ENCODE measurements at places on chromosomes 3 and 15.
A peak's percentile ranks its signal among the peaks of the same experiment; 100 is the strongest.

- peak; percentile 22 for DNase-seq
Observed at GRCh38 chr3:150335631-150336030, 72.5 kb upstream of the TSC22D2 start.

GRCh38 chr3:32450992-32451659, 51.5 kb downstream of the CMTM6 start:
- no peak for DNase-seq

DNA sequence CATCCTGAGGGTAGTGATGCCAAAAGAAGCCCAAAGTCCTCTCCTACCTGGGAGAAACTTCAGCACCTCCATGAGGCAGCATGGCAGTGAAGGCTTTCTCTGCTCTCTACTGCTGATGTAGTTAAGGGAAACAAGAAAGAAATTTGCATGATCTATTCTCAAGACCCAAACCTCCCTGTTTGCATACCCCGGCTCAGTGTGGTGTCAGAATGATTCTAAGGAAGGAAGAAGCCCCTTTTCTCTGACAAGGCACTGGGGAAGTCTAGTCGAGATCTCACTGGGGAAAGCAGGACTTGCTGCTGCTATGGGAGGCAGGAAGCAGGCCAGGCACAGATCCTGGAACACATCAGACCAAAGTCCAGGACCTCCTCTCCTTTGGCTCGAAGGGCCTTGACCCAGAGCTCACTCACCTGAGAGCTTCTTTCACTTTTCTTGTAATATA, 89.4 kb upstream of the ICE2 start:
- no peak for DNase-seq

- DNase-seq, result no peak
Observed at GRCh38 chr3:131744765-131745164, 242.0 kb upstream of the MRPL3 start.

GRCh38 chr3:179825527-179826246, 172.8 kb downstream of the USP13 start:
- DNase-seq, result no peak

GRCh38 chr15:42279234-42279723, 6.0 kb upstream of the TMEM87A start:
- DNase-seq, result no peak

DNA sequence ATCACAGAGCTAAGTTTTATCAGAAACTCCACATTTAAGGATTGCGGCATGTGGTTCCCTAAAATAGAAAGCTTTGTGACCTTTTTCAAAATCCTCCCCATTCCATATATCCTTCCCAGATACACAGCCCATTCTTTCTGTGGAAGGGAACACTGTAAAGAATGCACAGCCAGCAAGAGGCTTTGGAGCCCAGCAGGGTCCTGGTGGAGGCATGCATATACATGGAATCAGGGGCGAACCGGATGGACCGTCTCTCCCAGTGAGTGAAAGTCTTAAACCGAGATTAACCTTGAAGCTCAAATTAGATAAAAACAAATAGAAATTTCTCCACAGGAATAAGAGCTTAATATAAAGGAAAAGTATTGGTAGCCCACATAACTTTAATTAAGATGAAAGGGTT, 436.2 kb upstream of the MDFIC2 start:
- DNase-seq, result no peak

GRCh38 chr3:55157731-55158130, 229.9 kb upstream of the LRTM1 start:
- peak; percentile 80 for DNase-seq

DNA sequence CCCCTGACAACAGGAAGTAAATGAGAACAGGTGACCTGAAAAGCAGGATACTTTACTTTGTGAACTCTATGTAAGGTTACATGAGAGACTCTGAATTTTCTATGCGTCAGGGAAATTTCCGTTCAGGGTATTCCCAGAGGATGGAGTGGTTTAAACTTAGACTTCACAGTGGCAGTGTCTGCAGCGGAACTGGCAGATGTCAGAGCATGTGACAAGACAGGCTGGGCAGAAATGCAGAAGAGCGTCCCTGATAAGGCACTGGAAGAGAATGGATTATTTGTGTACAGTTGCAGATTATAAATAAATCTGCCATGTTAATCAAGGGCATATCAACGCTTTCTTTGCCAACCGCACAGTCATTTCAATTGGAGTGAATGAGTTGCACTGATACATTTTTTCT, 598.4 kb upstream of the ZNF717 start:
- no peak for DNase-seq

- no peak for DNase-seq
Observed at GRCh38 chr15:41999290-42000285, 21.3 kb downstream of the PLA2G4E start.

DNA sequence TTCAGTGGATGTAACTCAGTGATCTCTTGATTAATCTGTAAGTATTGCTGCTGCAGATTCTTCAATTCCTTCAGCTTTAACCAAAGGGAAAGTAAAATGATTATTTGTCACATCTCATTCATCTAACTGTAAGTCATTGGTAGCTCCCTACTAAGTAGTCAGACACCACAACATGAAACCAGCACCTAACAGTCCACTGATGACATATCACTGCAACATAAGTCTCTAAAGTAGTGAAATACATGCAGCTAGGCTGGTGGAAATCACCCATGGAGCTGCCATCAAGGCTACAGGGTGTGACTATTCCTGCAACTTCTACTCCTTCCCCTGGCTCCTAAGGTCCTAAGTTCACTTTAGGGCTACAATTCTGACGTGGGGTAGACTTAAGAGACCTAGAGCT, 21.1 kb upstream of the HCLS1 start:
- no peak for DNase-seq

DNA sequence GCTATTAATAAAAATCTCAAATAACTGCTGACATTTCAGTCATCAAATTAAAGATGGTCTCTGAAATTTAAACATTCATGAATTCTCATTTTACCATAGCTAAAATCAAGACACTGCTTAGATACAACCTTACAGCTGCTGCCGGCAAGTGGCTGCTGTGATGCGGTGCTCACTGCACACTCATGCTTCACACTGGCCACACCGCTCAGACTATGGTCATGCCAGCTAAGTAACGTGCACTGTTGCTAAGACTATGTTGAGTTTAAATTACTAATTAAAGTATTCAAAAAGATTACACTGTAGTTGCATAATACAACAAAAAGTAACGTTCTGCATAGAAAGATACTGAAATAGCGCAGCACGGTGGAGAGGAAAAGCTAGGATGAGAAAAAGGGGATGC, 12.1 kb downstream of the ATP13A3 start:
- no peak for DNase-seq

DNA sequence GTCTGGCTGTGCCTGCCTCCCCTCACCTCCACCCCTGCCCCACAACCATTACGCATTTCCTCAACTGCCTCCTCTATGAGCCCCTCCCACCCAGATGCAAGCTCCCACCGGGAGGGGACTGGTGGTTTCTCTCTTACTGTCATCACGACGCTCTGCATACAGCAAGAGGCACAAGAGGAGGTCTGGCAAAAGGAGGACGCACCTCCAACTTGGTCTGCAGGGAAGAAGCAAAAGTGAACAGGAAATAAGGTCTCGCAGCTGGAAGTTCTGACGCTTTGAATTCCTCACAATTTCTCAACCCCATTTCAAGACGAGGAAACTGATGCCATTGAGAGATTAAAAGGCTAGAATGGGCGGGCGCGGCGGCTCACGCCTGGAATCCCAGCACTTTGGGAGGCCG, 42.3 kb upstream of the MUC4 start:
- no peak for DNase-seq

DNA sequence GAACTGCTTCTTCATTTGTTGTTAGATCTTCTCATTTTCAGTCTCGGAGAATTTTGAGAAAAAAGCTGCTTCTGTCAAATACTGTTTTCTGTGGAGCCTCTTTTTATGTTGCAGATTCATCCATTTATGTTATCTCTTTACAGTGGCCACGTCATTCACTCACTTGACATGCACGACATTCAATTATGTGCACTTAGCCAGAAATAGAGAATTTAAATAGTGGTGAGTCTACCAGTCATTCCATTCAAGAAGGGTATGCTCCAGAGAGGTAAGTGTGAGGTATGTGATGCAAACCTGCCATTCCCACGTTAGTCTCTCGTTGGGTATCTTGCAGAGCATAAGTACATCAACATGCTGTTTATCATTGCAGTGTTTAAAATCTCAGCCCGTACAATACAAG, 9.8 kb downstream of the ARPP19 start:
- DNase-seq, result no peak

GRCh38 chr15:33021806-33022389, 172.6 kb downstream of the FMN1 start:
- DNase-seq, result peak; percentile 64

GRCh38 chr3:24802614-24803013, 308.0 kb upstream of the THRB start:
- DNase-seq, result no peak

GRCh38 chr3:30496066-30496966, 110.1 kb upstream of the TGFBR2 start:
- peak; percentile 79 for DNase-seq

DNA sequence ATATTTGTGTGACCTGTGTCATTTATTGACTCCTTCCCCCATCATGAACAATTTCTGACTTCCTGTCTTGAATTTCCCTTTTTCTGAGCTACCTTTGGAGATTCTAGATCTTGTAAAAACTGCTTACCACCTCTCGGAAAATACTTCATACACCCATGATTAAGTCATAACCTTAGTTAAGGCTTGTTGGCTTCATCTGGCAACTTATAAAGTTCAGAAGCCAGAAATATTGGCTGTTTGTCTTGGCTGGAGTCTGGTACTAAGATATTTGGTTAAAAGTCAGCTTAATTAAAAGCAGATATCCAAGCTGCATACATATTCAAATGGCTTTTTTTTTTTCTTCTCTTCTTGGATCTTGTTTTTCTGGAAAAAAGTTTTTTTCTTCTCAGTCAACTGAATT, 37.3 kb upstream of the B3GALNT1 start:
- peak; percentile 8 for DNase-seq

GRCh38 chr15:99321468-99321867, 70.2 kb downstream of the LRRC28 start:
- DNase-seq, result no peak

DNA sequence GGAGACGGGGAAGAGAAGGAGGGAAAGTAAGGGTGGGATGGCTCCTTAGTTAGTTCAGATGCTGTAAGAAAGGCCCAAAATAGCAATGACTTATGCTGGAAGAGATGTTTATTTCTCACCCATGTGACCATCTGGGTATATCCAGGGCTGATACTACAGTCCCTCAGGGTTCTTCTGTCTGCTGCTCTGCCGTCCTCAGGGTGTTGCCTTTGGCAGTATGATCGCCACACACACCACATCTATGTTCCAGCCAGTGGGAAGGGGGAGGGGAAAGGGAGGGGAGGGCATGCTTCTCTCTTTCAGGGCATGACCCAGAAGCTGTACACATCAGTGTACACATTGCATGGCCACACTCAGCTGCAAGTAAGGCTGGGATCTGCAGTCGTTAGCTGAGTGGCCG, 10.2 kb downstream of the CD276 start:
- no peak for DNase-seq

DNA sequence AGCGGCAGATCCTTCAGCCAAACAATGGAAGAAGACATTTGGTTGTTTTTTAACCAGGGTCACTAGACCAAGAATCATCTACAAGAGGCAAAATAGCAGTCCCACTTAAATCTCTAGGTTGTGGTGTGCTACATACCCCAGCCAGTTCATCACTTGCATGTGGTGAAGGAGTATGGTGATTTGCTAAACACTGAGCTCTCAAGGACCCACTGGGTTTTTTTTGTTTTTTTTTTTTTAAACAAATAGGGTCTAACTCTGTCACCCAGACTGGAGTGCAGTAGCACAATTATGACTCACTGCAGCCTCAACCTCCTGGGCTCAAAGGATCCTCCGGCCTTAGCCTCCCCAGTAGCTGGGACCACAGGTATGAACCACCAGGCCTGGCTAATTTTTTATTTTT, 508.0 kb downstream of the FOXP1 start:
- no peak for DNase-seq

DNA sequence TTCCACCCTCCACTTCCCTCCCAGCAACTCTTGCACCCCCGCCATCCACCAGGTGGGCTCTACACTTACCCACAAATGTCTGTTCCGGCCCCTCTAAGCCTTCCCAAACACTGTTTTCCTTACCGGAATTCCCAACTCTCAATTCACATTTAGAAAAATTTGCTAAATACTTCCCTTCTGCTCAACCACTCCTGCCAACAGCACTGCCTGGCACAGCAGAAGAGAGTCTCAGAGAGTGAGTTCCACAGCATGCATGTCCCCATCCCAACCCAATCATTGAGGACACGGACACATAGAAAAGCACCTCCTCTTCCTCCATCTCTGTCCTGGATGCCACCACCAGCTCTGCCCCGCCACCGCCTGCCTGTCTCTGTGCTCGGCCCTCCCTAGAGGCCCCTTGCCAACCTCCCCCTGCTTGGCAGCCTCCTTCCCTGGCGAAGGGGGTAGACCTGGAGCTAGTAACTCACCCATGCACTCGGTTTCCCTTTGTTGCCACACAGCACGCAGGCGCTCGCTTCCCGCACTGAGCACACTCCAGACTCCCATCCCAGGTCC, 66.2 kb upstream of the SLC6A1 start:
- DNase-seq, result no peak

DNA sequence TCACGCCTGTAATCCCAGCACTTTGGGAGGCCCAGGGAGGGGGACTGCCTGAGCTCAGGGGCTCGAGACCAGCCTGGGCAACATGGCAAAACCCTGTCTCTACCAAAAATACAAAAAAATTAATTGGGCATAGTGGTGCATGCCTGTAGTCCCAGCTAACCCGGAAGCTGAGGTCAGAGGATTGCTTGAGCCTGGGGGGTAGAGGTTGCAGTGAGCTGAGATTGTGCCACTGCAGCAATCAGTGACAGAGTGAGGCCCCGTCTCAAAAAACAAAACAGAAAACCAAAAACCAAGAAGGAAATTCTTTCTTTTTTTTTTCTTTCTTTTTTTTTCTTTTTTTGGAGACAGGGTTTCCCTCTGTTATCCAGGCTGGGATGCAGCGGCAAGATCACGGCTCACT, 3.5 kb downstream of the SPATA12 start:
- no peak for DNase-seq

- no peak for DNase-seq
Observed at GRCh38 chr3:33037471-33037870, 59.5 kb downstream of the GLB1 start.

Data from EL (cell line).